Bronchial smooth muscle cell (primary cell): ENCODE measurements at places on chromosomes 2 and 18. TPM values are rescaled to one million over a fixed set of nuclear protein-coding genes. Genes with fewer than 3 reads are reported as not detected.

The CYP27C1 gene
- under 0.01 TPM in 1 of 2 replicates, not detected in the other for total RNA-seq

The ADRA2B gene
- not detected in 2 replicates for total RNA-seq

The RFX8 gene
- 7.3 and 10.4 TPM in 2 replicates for total RNA-seq

The MSH6 gene
- 23.4 and 28.4 TPM in 2 replicates for total RNA-seq

The PDE1A gene
- total RNA-seq: 6.5 and 27.9 TPM in 2 replicates

The TMEFF2 gene
- total RNA-seq: 0.69 and 2.2 TPM in 2 replicates

The ZNF396 gene
- total RNA-seq: 1.4 and 2.2 TPM in 2 replicates

The BOK gene
- total RNA-seq: 6.7 and 9.3 TPM in 2 replicates

The MATN3 gene
- total RNA-seq: 0.77 and 1.6 TPM in 2 replicates

The GAL3ST2 gene
- total RNA-seq: 0.09 and 0.16 TPM in 2 replicates

The UPP2 gene
- total RNA-seq: 0.09 TPM in 1 of 2 replicates, not detected in the other

The FARSB gene
- 4.7 and 6.0 TPM in 2 replicates for total RNA-seq

The CNTNAP5 gene
- total RNA-seq: not detected in 2 replicates

The ESPNL gene
- total RNA-seq: 0.60 and 2.7 TPM in 2 replicates

The CIDEA gene
- total RNA-seq: 0.63 TPM in 1 of 2 replicates, not detected in the other

The MAP2 gene
- total RNA-seq: 0.47 and 0.60 TPM in 2 replicates

The ME2 gene
- total RNA-seq: 19.2 and 24.1 TPM in 2 replicates

The ALPI gene
- not detected in 2 replicates for total RNA-seq

The CIB4 gene
- not detected in 2 replicates for total RNA-seq

The ANKRD30B gene
- total RNA-seq: under 0.01 TPM in 1 of 2 replicates, not detected in the other

The SKOR2 gene
- total RNA-seq: not detected in 2 replicates

The CXCR1 gene
- total RNA-seq: not detected in 2 replicates

The TLX2 gene
- total RNA-seq: 1.4 TPM in 2 replicates

The CTAGE1 gene
- not detected in 2 replicates for total RNA-seq

The GCG gene
- not detected in 2 replicates for total RNA-seq

The TCF7L1 gene
- 1.5 and 2.4 TPM in 2 replicates for total RNA-seq

The SERPINB3 gene
- 0.09 TPM in 1 of 2 replicates, not detected in the other for total RNA-seq

The CFC1 gene
- not detected in 2 replicates for total RNA-seq

The METTL21A gene
- 4.1 and 5.7 TPM in 2 replicates for total RNA-seq

The IL36A gene
- total RNA-seq: not detected in 2 replicates
